Aorta (tissue), 5 donors: ENCODE measurements at places on chromosomes 16 and 17.

- DNase-seq: no peak
Observed at GRCh38 chr17:29582254-29582765, 7.1 kb downstream of the GIT1 start.

DNA sequence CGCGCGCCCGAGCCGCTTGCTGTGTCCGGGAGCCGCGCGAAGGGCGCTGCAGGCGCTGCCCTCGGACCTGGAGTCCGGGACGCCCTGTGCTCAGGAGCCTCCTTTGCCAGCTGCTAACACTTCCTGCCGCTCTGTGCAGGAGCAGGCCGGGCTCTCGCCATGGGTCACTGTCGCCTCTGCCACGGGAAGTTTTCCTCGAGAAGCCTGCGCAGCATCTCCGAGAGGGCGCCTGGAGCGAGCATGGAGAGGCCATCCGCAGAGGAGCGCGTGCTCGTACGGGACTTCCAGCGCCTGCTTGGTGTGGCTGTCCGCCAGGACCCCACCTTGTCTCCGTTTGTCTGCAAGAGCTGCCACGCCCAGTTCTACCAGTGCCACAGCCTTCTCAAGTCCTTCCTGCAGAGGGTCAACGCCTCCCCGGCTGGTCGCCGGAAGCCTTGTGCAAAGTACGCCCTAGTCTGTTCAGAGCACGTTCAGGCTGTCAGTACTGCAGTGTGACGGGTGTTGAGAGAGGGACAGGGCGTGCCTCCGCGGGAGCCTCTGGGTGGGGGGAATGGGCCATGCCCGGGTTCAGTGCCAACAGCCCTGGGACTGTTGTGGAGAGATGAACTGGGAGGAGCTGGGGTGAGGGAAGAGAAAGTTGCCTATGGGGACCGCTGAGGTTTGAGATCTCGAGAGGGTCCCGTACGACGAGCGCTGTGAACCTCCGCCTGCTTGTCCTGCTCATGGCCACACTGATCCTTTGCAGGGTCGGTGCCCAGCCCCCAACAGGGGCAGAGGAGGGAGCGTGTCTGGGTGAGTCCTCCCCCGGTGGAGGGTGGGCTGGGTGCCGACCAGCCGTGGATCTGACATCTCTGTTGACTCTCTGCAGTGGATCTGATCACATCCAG lies 1.3 kb downstream of the ZNF276 start:
- peak; percentile 76 for DNase-seq

- no peak for DNase-seq
Observed at GRCh38 chr16:16149710-16150116, 73.6 kb downstream of the ABCC6 start.

GRCh38 chr17:57794841-57795240 lies 49.7 kb upstream of the CCDC182 start:
- no peak for DNase-seq

DNA sequence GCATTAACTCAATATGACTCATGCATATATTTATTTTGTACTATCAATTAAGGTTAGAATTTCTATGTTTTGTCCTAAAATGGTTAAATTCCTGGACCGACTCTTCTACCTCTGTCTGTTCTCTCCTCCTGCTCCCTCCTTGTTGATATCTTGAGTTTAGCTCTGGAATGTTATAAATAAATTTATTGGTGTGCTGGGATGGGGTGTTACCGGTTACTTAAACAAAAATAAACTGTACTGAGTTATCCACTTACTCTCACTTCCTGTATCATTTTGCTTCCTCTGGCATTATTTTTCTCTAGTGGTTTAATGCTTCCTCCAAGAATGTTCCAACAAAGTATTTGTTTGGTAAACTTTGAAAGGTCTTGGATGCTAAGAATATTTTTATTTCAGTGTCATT lies 120.1 kb downstream of the ABCA8 start:
- DNase-seq: no peak

DNA sequence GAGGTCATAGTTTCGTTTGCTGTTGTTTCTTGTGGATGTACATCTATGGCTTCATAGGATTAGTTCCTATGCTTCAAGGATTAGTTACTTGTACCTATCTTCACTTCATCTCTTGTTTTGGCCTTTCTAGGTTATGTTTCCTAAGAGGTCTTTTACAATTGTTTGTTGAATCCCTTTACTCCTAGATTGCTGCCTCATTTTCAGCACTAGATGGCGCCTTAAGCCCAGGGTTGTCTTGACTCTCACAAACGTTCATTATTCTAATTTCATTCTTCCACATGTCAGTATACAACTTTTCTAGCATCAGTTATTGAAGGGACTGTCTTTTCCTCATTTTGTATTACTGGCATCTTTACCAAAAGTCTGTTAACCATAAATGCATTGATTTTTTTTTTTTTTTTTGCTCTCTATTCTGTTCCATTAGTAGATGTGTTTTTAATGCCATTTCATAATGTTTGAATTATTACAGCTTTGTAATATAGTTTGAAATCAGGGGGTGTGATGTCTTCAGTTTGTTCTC lies 45.0 kb upstream of the NACA2 start:
- DNase-seq: no peak

DNA sequence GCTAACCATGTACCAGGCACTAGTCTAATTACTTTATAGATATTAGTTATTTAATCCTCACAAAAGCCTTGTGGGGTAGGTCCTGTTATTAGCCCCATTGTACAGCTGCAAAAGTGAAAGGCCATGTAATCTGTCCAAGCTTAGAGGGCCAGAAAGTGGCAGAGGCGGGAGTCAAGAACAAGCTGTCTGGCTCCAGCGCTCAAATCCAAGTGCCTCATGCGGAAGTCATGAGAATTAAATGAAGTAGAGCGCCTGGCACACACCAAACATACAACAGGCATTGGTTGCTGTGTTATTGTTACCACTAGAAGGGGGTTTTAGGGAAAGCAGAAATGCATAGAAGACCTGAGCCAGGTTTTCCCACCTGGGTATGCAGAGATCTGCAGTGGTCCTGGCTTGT lies 1.2 kb downstream of the AQP8 start:
- DNase-seq: no peak

DNA sequence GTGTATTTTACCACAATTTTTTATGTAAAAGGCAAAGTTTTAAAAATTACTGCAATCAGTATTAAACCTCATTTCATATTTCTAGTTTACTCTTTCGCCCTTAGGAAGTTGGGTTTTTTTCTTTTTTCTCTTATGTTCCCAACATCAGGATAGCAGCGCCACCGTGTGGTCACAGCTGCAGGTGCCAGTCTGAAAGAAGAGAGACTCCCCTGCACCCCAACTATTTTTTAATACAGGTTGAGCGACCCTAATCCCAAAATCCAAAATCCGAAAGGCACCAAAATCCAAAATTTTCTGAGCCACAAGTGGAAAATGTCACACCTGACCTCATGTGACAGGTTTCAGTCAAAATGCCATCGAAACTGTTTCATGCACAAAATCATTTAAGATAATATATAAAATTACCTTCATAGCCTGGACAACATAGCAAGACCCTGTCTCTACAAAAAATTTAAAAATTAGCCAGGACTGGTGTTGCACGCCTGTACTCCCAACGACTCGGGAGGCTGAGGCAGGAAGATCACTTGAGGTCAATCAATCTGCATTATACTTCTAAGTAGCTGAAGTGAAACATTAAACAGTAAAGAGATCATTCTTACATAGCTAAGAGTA lies 21.8 kb upstream of the ASGR2 start:
- peak; percentile 93 for DNase-seq

- DNase-seq: no peak
Observed at GRCh38 chr16:77402118-77402517, 32.7 kb downstream of the ADAMTS18 start.

GRCh38 chr16:85190572-85190971 lies 78.3 kb upstream of the CIBAR2 start:
- no peak for DNase-seq

DNA sequence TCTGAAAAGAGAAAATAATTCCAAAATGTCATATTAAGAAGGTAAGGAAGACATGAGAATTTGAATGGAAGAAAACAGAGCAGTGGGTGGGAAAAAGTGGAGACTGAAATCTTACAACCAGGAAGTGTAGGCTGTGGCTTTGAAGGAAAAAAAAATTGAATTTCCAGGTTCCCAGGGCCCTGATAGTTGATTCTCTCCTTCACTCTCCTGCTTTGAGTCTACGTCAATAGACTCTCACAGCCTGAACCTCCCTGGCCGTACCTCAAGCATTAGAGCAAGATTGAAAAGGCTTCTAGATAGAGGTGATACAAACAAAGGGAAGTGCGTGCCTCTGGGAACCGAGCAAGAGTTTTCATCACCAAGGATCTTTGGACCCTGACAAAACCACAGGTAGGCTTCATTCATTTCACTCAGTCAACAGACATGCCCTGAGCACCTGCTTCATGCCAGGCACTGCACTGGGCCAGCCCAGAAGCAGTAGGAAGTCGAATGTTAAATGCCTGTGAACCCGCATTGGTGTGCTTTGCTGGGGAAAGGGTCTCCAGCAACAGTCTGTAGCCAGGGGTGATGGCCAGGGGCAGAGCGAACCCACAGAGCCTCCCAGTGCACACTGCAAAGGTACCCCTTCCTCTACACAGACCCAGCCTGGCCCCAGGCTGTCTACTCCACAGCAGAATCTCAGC lies 163.9 kb downstream of the SLC39A11 start:
- DNase-seq: no peak

GRCh38 chr16:48531011-48531962 lies 78.7 kb downstream of the N4BP1 start:
- no peak for DNase-seq
